Esophagus muscularis mucosa (tissue), 4 donors: ENCODE measurements at places on chromosomes 13 and 19.

GRCh38 chr13:73684750-73685149 is 449.5 kb downstream of the KLF12 start:
- DNase-seq = no peak

DNA sequence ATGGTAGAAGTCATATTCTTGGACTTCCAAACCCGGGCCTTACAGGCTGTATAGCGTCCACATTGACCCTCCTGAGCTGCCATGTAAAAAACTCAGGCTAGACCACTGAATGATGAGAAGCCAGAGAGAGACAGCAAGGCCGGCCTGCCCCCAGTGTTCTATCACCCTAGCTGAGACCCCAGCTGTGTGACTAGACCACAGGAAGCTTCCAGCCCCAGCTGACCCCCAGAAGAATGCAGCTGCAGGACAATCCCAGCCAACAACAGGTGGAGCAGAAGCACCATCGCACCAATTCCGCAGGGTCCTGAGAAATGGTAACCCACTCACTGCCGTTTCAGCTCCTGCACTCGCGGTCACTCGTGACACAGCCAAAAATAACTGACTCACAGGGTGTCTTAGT is 2.9 kb upstream of the ATP11A start:
- no peak for DNase-seq

- DNase-seq = no peak
Observed at GRCh38 chr19:5360003-5360780, 19.6 kb upstream of the PTPRS start.

DNA sequence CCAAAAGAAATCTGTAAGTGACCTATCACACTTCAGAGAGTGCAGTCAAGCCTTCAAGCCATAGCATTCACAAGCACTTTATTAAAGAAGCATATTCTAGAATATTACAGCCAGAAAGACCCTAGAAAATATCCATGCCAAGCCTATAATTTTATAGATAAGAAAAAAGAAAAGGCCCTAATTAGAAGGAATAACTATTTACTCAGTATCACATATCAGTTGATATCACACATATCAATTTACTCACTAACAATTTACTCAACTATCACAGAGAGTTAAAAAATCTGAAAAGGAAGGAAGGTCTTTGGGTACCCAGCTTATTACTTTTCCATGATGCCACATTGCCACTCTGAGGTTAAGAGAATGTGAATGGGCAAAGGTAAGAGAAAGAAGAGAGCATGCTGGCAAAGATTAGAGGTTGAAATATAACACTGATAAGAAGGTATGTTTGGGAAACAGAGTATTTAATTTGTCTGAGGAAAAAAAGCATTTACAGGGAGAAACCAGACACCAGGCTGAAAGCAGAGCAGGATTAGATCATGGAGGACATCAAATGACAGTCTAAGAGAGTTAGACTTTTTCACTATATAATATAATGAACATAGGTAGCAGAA is 186.2 kb downstream of the VWA8 start:
- DNase-seq = no peak

GRCh38 chr13:100341327-100341726 is 247.3 kb downstream of the GGACT start:
- DNase-seq = no peak

GRCh38 chr13:86757236-86757978 is 913.8 kb upstream of the SLITRK5 start:
- no peak for DNase-seq

GRCh38 chr19:18655173-18655844 is 18.5 kb downstream of the KLHL26 start:
- DNase-seq = no peak

GRCh38 chr13:41775251-41775650 is 185.7 kb downstream of the VWA8 start:
- DNase-seq = no peak

DNA sequence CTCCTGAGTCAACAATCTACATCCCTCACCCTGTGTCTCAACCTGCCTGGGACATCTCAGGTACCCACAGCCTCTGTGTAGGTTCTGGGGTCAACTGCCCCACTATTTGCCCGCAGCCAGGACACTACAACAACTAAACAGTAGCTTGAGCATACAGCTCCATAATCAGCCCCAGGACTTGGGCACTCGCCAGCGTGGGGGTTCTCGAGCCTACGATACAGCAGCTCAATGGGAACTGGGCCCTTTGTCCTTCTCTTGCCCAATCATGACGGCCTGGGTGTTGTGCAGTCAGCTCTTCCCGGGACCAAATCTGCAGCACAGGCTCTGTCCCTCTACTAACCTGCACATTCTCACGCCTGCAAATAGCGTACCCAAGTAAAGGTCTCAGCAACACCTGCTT is 1.3 kb downstream of the ZNF180 start:
- DNase-seq = peak; percentile 17

DNA sequence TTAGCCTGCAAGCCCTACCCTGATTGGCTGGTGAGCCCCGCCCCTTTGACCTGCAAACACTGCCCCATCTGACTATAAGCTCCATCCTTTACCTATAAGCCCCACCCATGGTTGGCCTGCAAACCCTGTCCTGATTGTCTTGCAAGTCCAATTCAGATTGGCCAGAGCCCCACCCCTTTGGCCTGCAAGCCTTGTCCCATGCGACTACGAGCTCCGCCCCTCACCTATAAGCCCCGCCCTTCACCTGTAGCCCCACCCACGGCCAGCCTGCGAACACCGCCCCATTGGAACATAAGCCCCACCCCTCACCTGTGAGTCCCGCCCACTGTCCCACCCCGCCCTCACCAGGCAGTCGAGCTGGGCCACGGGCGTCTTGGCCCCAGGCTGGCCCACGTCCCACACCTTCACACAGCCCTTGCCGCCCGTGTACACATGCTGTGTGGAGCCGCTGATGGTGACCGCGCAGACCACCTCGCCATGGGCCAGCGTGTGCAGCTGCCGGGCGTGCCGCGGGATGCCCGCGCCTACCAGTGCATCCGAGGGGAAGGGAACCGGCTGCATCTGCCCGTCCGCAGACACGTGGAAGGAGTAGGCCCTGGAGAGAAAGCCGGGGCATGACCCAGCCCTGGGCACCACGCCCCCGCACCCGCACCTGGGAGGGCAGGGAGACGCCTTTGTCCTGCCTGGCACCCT is 22.9 kb downstream of the TLE2 start:
- no peak for DNase-seq

GRCh38 chr19:55097864-55098715 is 19.3 kb downstream of the PPP1R12C start:
- DNase-seq = no peak

DNA sequence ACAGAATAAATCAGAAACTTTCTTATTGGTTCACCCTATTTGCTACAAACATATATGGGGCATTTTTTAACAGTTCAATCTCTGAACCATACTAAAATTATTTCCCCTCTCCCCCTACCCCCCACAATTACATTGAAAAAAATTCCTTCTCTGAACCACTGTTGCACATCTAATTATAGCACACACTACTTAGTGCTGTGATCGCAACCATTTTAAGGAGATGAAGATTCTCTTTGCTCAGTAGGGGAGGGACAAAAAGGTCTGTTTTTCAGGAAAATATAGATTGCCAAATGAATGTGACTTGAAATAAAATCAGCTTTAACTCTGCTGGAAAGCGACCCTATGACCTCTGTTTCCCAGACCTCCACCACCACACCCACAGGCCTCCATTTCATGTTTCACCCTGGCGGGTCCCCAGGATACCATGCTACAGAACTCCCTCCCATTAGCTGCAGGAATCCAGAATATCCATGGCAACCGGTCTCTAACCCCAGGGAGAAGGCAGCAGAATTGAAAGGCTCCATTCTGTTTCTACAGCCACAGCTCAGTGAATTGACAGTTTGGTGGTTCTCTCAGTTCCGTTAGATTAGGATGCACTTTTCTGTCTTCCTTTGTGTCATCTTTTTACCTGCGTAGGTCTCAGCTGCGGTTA is 286.3 kb downstream of the TBC1D4 start:
- no peak for DNase-seq

GRCh38 chr13:60590800-60591747 is 194.1 kb downstream of the TDRD3 start:
- DNase-seq = no peak

- peak; percentile 62 for DNase-seq
Observed at GRCh38 chr13:21871382-21871781, 200.5 kb downstream of the FGF9 start.

DNA sequence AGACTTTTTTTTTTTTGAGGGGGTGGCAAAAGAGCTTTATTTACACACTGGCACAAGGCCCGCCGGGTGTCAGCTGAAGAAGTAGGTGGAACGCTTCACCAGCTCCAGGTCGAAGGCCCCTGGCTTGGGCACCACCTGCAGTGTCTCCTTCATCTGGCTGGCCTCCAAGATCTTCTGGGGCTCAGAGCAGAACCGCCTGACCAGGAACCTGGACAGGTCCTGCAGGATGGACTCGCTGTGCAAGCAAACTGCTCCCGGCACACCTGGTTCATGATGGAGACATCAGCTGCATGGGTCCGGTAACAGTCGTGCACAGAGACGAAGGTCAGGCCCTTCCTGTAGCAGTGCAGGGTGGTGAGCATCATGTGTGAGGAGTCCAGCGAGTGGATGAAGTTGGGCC is 4.4 kb upstream of the CYP4F2 start:
- no peak for DNase-seq

GRCh38 chr13:113122550-113123225 is at the start of gene F10:
F10 (plus strand) TSS chr13:113122799; CDS start chr13:113122856, 57 bp downstream.
- DNase-seq = no peak

DNA sequence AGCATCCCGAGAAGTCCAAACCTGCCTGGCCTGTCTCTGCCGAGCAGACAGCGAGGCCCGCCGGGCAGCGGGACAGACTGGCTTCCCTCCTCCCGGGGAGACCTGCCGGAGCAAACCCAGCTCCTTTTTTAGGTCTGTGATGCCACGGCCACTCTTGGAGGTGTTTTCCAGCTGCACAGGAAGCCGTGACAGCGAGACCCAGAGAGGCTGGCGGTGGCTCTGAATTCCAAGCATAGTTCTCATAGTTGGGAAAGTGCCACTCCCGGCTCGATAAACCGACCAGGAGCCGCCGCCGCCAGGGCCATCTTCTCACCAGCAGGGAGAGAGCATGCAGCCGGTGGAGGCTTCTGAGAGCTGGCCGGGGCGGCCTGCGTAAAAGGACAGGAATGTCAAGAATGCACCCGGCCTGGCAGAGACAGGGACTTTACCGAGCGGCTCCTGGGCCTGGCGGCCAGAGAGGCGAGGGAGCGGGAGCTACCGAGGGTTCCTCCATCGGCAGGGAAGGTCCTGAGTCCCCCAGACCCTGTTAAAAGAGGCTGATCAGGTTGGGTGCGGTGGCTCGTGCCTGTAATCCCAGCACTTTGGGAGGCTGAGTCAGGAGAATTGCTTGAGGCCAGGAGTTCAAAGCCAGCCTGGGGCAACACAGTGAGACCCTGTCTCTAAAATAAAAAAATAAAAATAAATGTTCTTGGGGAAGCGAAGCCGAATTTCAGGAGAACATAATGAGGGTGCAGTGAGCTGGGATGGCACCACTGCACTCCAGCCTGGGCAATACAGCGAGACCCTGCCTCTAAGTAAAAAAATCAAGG is 64.9 kb downstream of the GADD45B start:
- peak; percentile 97 for DNase-seq

DNA sequence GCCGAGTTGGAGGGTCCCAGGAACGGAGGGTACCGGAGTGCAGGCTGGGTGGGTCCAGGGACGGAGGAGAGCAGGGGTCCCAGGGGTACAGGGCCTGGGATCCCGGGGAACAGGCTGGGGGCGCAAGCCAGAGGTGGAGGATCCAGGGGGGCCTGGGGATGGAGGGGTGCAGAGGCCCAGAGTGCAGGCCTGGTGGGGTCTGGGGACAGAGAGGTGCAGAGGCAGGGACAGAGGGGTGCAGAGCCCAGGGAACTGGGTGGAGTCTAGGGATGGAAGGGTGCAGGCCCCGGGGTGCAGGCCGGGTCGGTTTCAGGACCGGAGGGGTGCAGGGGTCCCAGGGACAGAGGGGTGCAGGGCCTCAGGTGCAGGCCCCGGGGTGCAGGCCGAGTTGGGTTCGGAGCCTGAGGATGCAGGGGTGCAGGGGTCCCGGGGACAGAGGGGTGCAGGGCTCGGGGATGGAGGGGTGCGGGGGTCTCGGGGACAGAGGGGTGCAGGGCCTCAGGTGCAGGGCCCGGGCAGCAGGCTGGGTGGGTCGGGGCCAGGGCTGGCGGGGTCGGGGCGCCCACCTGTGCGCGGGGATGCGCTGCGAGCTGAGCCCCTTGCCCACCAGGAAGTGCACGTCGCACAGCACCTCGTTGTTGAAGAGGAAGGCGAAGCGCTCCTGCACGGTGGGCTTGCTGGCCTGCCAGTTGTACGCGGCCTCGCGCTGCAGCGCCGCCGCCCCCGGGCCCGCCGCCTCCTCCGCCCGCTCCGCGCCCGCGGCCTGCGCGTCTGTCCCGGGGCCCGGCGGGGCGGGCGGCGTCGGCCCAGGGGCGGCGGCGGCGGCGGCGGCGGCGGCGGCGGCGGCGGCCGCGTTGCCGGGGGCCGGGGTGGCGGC is 545 bp downstream of the BTBD2 start:
- DNase-seq = no peak

- DNase-seq = peak; percentile 37
Observed at GRCh38 chr13:45546410-45546765, 69.2 kb downstream of the ERICH6B start.

DNA sequence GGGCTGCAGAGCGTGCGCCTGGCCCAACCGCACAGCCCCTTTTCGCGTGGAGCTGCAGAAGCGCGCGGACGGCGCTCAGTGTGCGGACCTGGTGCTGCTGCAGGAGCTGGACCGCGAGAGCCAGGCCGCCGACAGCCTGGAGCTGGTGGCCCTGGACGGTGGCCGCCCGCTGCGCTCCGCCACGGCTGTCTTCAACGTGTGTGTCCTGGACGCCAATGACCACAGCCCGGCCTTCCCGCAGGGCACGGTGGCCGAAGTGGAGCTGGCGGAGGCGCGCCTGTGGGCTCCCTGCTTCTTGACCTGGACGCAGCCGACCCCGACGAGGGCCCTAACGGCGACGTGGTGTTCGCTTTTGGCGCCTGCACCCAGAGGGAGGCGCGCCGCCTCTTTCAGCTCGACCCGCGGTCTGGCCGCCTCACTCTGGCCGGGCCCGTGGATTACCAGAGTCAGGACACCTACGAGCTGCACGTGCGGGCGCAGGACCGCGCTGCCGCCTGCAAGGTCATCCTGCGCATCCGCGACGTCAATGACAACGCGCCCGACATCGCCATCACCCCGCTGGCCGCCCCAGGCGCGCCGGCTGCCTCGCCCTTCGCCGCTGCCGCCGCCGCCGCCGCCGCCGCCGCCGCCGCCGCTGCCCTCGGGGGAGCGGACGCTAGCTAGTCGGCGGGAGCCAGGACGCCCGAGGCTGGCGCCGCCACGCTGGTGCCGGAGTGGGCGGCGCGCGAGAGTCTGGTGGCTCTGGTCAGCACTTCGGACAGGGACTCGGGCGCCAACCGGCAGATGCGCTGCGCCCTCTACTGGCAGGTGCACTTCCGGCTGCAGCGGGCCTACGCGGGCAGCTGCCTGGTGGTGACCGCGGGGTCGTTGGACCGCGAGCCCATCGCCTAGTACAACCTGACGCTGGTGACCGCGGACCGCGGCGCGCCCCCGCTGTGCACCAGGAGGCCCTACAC is 172.2 kb downstream of the OLFM4 start:
- peak; percentile 70 for DNase-seq

DNA sequence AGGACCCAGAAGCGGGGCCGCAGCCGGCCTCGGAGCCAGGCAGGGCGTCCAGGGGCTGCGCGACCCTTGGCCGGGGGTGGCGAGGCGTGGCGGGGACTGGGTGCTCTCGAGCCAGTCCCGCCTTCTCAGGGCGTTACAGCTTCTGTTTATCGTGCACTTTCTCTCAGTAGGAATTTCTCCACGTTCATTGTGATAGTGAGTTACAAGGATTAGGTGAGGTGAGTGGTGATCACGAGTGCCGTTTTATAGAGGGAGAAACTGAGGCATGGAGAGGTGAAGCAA is 600 bp downstream of the AP1M1 start:
- no peak for DNase-seq
